ENCODE measurements at places on chromosomes 1 and 21.

GRCh38 chr1:169346036-169346589 is 21.5 kb downstream of the NME7 start:
- no peak for DNase-seq

- no peak for DNase-seq
Measured at GRCh38 chr1:233424779-233425178, 97.3 kb downstream of the MAP3K21 start.

DNA sequence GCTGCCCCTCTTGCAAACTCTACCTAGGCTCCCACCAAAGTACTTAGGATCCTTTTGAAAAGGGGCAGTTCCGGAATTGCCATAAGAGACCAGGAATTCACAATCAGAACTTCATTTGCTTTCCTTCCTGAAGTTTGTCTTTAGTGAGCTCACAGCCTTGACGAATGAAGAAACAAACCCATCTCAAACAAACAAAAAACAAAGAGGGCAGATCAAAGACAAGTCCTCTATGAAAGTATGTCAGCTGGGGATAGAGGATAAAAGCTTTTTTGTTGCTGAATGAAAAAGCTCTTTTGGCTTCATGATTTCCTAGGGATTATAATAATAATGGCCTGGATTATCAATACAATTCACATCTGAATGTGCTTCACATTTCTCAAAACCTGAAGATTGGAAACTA is 357.9 kb upstream of the DUSP10 start:
- no peak for DNase-seq

GRCh38 chr1:8674912-8675311 is 142.5 kb downstream of the RERE start:
- no peak for DNase-seq

GRCh38 chr1:89724369-89725010 is 91.6 kb downstream of the LRRC8C start:
- DNase-seq = no peak

- DNase-seq = no peak
Measured at GRCh38 chr1:181383695-181384094, 99.6 kb upstream of the CACNA1E start.

- no peak for DNase-seq
Measured at GRCh38 chr1:93346421-93346993, 800 bp downstream of the DR1 start.

DNA sequence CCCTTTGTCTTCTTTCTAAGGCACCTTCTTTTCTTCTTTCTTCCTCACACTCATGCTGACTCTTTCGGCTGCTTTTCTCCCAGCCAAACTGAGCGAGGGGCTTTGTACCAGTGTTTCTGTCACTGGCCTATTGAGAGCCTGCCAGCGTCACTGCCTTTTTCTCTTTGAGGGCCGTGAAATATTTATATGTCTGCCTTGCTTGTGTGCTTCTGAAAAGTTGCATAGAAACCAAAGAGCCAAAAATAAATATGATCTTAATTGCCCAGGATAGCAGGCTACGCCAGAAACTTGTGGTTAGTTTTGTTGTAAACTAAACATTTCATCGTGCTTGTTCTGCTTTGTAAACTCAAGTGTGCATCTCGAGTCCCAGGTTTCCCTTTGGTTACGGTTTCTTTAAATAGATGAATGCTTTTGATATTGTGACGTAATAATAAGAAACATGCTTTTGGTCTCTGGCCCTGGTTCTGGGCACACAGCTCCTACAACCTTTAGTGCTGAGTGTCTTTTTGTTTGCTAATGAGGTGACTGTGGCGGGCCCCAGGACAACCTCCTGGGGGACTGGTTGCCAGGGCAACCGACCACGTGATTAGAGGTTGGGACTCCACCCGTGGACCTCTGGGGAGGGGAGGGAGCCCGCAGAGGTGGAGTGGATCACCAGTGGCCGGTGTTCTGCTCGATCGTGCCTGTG is 10.8 kb downstream of the SLC37A1 start:
- DNase-seq = no peak

DNA sequence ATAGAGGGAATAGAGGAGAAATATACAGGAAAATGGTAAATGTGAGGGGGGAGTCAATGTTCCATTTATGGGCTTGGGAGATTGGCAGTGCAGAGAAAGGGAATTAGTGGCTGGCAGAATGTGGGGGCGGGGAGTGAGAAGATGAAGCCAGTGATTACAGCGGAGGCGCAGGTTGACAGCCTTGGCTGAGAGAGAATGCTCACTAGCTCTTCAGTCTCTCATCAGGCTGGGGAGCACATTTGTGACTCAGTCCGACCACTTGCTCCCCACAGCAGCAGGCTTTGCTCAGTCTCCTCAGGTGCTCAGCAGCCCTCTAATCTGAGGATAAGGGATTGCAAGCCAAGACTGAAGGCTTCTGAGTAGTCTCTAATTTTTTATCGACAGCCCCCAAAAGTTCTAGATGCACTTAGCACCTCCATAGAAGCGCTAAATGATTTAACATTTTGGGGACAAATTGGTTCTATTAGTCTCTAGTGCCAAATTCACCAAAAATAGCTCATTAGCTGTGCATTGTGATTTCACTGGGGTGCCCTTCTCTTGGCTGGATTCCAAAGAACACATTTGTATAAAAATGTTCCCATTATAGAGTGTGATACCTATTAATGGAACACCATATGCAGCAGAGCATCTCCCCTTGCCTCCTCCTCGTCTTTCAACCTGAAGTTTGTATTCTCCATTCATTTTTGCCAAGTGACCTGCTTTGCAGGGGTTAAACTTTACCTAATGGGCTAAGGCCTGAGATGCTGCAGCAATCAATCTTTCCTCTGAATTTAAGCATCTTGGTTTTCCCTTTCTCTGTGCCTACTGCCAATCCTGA is 191.8 kb downstream of the ZNF326 start:
- DNase-seq = no peak

GRCh38 chr1:183884526-183884925 is 79.6 kb downstream of the RGL1 start:
- DNase-seq = no peak

DNA sequence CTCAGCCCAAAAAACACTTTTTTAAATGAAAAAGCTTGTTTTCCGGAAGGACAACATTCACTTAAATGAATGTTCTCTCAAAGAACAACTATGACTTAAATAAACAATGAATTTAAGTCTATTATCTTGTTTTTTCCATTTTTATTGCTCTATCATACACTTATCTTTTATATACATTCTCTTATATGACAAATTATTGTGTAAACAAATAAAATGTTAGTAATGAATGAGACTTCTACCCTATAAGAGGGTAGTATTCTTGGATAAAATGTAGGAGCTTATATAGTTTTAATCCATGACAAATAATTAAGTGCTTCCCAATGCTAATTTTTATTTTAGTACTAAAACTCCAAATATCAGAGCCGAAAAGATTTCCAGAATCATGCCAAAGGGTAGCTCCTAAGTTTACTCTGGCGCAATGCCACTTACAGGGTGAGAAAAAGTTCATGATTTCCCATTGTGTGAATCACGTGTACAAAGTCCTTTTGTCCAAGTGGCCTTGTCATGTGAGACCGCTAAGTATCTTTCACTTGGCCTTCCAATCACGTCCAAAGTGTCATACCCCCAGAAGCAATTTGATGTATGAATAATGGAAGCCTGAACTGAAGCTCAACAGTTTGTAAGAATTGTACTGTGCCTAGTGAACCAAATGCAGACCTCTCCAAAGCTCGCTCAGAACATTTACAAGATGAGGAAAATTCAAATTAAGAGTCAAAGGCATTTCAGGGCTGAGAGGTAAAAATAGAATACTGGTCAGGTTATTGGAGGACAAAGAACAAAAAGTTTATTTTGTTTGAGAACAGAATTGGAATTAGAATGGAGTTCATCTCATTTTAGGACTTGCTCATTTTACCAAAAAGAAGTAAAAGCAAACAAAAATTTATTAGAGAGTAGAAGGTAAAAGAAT is 56.6 kb upstream of the C1orf21 start:
- no peak for DNase-seq

DNA sequence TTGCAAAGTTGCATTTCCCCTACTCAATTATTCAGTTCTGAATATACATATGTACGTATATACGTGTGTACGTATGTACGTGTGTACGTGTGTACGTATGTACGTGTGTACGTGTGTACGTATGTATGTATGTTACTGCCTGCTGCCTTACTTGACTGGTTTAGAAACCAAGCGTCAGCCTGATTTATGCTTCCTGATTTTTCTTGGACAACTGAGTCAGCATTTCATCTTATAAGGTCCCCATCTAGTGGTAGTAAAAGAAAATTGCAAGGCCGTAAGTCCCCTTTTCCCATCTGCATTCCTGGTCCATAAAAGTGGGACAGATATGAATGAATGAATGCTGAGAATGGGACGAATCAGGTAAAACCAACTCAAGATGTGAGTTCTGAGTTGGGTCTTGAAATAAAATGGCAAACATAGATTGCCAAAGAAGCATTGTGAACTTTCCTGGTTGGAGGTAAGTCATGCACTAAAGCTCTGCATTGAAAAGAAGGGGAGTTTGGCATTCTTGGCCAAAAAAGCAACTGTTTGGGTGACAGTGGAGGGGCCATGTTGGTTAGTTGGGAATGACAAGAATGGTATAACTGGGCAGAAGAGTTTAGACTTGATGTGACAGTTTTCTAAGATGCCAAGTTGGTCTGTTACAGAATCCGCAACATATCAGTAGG is 76.4 kb upstream of the DNAH14 start:
- DNase-seq = no peak

GRCh38 chr21:37704751-37705150 is 211.5 kb downstream of the KCNJ6 start:
- no peak for DNase-seq

- no peak for DNase-seq
Measured at GRCh38 chr1:178645157-178645807, 79.8 kb upstream of the RALGPS2 start.

GRCh38 chr21:39094847-39095579 is 88.2 kb downstream of the PSMG1 start:
- no peak for DNase-seq

GRCh38 chr1:153733970-153734369 is 6.1 kb downstream of the INTS3 start:
- DNase-seq = no peak

- DNase-seq = no peak
Measured at GRCh38 chr1:45334308-45335245, 5.4 kb upstream of the TOE1 start.

DNA sequence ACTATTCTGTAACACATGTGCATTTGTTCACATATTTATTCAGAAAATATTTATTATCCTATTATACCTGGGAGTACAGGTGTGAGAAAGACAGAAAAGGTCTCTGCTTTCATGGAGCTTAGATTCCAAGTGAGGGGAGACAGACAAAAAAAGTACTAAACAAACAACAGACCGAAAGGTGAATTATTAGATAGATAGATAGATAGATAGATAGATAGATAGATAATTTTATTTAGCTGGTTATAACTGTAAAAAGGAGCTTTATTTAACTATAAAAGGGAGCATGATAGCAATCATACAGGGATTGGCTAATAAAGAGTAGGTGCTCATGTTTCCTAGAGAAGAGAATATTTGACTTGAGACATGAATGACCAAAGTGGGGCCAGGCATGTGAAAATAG is 119.4 kb downstream of the TNFSF18 start:
- DNase-seq = no peak

GRCh38 chr1:224219612-224220059 is 36.6 kb downstream of the DEGS1 start:
- no peak for DNase-seq

DNA sequence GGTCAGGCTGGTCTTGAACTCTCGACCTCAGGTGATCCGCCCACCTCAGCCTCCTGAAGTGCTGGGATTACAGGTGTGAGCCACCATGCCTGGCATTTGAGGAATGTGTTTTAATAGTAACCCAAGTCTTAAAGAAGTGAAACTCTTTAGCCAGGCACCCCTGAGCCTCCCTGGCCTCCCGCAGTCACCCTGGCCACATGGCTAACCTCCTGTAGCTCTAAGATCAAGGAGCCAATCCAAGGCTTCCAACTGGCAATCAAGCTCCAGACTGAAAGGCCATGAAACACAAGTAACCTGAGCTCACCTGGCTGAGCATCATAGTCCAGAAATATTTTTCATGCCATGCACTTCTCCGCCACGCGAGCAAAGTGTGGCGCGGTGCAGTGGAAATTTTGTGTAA is 84.3 kb downstream of the LTN1 start:
- DNase-seq = no peak

GRCh38 chr1:197915862-197916499 is 1.2 kb upstream of the LHX9 start:
- no peak for DNase-seq

DNA sequence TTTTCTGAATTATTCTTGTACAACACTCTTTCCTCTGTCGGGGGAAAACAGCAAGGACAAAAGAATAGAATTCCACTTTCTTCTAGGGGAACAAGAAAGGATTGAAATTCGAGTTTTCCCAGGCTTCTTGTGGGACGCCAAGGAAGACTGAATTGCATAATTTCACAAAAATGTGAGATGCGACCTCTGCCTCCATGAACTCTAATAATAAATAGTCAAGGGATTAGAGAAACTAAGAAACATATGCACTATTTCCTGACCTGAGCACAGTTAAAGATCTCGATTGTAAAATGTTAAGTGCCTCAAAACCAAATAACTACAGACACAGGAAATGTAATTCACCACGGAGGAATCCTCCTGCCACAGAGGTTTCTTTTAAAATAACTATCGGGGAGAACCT is 117.3 kb upstream of the MARK1 start:
- DNase-seq = no peak

GRCh38 chr1:204261746-204262505 is 48.1 kb upstream of the GOLT1A start:
- DNase-seq = no peak

- no peak for DNase-seq
Measured at GRCh38 chr1:9196129-9197040, 38.2 kb upstream of the H6PD start.
